Upper lobe of right lung (tissue), 1 donor: ENCODE measurements at places on chromosomes 7 and 10. TPM values are rescaled to one million over a fixed set of nuclear protein-coding genes. Genes with fewer than 3 reads are reported as not detected.

DNA sequence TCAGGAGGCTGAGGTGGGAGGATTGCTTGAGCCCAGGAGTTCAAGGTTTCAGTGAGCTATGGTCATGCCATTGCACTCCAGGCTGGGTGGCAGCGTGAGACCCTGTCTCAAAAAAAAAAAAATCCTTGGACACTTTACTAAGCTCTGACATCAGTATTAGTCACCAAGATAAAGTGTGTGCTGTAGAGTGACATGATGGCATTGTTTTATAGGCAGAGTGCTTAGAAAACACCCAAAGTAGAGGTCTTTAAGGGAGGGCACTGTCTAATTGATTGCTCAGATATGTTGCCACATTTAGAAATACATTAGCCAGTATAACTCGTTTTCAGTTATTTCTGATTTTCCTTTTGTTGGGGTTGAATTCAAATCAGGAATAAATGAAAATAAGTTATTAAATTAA, 235.9 kb downstream of the REEP3 start:
- DNase-seq: no peak
- no peaks in the 10 kb centered on the region for H3K36me3 ChIP-seq
- H3K4me1 ChIP-seq: no peaks in the 10 kb centered on the region
- H3K27ac ChIP-seq: no peak overlapping the region

DNA sequence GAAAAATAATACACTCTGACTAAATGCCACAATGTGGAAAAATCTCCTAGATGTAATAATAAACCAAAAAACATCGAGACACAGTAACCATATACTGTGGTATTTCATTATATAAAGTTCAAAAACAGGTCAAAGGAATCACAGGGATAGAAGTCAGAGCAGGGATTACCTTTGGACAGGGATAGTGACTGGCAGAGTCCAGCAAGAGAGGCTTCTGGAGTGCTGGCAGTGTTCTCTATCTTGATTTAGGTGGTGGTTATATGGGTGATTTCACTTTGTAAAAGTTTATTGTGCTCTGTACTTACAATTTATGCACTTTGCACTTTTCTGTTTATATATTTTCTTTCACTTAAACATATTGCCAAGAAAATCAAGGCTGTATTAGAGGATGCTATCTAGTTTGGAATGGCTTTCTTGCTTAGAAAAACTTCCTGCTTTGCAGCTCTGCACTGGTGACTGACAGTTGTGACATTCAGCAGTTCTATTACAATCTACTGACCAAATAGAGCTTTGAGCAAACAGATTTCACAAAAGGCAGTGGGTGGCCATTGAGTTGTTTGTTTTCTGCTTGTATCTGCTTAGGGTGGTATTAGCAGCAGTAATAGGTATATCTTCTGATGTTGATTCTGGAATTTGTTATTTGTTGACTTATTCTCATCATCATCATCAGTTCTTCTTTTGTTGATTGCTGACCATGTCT, 263.6 kb upstream of the LRGUK start:
- H3K4me1 ChIP-seq: peaks cover 6% of the 10 kb centered on the region
- H3K27me3 ChIP-seq: no peaks in the 10 kb centered on the region
- no peak overlapping the region for H3K27ac ChIP-seq
- H3K4me3 ChIP-seq: no peak overlapping the region

GRCh38 chr7:158469396-158470051, 118.1 kb downstream of the PTPRN2 start:
- H3K4me3 ChIP-seq: no peak overlapping the region
- no peak for DNase-seq
- H3K36me3 ChIP-seq: no peaks in the 10 kb centered on the region
- no peak overlapping the region for H3K27ac ChIP-seq

GRCh38 chr10:132397036-132397541, at the start of gene PWWP2B:
PWWP2B (plus strand) TSS chr10:132397200; CDS start chr10:132397227, 27 bp downstream.
- no peaks in the 10 kb centered on the region for H3K27me3 ChIP-seq
- peaks cover 47% of the 10 kb centered on the region for H3K4me1 ChIP-seq
- H3K27ac ChIP-seq: peak within 1 kb of the TSS; percentile 91
- peak within 1 kb of the TSS; percentile 72 for H3K4me3 ChIP-seq
- no peaks in the 10 kb centered on the region for H3K36me3 ChIP-seq
- DNase-seq: peak; percentile 87

BMPER gene
- total RNA-seq: 10.0 TPM

PTPRZ1 gene
- total RNA-seq: 3.6 TPM

DNA sequence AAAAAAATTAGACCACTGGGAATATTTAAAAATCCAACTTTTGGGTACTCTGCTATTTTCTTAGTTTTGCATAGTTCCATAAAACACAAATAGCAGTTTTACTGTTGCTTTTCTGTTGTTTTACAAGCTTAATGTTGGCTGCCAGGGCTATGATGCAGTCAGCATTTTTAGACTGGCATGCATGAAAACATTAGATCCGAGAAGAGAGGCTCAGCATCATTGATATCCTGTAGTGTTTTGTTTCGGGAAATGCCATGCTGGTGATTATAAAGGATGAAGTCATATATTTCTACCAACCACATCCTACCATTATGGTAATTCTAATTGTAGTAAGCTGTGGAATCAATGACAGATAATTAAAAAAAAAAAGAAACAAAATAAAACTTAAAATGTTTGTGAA, 104.6 kb downstream of the MBL2 start:
- no peak overlapping the region for H3K4me3 ChIP-seq
- no peak overlapping the region for H3K27ac ChIP-seq
- no peaks in the 10 kb centered on the region for H3K27me3 ChIP-seq
- no peaks in the 10 kb centered on the region for H3K36me3 ChIP-seq
- no peaks in the 10 kb centered on the region for H3K4me1 ChIP-seq

AGR3 gene
- 37.2 TPM for total RNA-seq

GRCh38 chr10:14468023-14468441, 137.3 kb upstream of the FRMD4A start:
- DNase-seq: no peak
- no peak overlapping the region for H3K4me3 ChIP-seq
- no peaks in the 10 kb centered on the region for H3K36me3 ChIP-seq
- H3K4me1 ChIP-seq: no peaks in the 10 kb centered on the region
- no peak overlapping the region for H3K27ac ChIP-seq

ACTR3C gene
- total RNA-seq: 20.1 TPM

SERPINE1 gene
- 13.7 TPM for total RNA-seq

ITIH2 gene
- 1.3 TPM for total RNA-seq

DNA sequence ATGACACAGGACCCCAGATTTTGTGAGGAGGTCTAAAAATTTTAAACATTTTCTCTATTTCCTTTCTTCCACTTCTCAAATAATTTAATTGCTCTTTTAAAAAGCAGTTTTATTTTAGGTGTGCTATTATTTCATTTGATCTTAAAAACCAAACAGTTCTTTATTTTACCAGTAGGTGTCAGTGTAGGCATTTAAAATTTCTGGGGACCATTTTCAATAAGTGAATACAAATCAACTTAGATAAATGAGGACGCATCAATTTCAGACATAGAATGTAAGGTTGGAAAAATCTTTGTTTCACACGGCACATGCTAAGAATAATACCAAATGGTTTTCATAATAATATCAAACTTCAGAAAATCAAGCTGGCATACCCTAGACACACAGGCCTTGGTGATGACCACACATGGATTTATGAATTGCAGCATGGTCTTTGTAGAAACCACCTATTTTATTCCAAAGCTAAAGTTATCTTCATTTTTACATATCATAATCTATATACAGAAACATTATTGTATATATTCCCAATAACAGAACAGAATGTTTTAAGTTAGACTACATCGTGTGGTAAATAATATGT, 127.6 kb upstream of the SLC26A5 start:
- peaks cover 16% of the 10 kb centered on the region for H3K27me3 ChIP-seq
- H3K27ac ChIP-seq: no peak overlapping the region
- H3K36me3 ChIP-seq: no peaks in the 10 kb centered on the region
- no peak overlapping the region for H3K4me3 ChIP-seq

DNA sequence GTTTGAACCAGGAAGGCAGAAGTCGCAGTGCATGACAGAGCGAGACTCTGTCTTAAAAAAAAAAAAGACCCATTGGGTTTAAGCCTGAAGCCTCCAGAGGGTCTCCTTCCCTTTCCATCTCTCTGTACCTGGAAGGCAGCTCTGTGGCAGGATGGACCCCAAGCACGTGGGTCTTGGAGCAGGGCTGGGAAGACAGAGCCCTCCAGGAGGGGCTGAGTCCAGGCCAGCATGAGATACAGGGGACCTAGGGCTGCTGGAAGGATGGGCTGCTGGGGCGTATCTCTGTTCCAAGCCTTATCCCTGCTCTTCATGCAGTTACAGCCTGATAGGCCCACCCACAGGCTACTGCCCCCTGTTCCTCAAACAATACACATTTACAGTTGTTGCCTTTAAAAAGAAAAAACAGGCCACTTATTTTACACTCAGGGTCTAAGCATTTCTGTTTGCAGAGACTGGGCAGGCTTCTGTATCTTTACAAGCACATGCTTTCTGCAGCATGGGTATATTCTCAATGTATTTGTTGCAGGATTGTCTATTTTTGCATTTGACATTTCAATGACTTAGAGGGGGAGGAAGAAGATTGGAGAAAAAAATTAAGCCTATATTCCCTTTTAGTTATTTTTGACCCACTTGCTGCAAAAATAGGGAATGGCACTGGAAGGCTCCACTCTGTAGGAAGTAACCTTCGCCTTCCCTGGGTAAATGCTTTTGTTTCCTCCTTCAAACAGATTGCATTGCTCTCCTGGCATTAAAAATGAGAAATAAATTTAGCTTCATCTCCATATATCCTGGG, 60.1 kb downstream of the FAM171A1 start:
- H3K27me3 ChIP-seq: no peaks in the 10 kb centered on the region
- peaks cover 19% of the 10 kb centered on the region for H3K4me1 ChIP-seq
- no peak overlapping the region for H3K4me3 ChIP-seq
- H3K36me3 ChIP-seq: no peaks in the 10 kb centered on the region

- no peaks in the 10 kb centered on the region for H3K27me3 ChIP-seq
- H3K4me1 ChIP-seq: no peaks in the 10 kb centered on the region
- H3K27ac ChIP-seq: no peak overlapping the region
- DNase-seq: no peak
- H3K4me3 ChIP-seq: no peak overlapping the region
- H3K36me3 ChIP-seq: peaks cover 84% of the 10 kb centered on the region
Measured at GRCh38 chr7:92121681-92122080, 12.6 kb downstream of the CYP51A1 start.

LRRC18 gene
- 0.96 TPM for total RNA-seq

ELFN1 gene
- 4.3 TPM for total RNA-seq

DNA sequence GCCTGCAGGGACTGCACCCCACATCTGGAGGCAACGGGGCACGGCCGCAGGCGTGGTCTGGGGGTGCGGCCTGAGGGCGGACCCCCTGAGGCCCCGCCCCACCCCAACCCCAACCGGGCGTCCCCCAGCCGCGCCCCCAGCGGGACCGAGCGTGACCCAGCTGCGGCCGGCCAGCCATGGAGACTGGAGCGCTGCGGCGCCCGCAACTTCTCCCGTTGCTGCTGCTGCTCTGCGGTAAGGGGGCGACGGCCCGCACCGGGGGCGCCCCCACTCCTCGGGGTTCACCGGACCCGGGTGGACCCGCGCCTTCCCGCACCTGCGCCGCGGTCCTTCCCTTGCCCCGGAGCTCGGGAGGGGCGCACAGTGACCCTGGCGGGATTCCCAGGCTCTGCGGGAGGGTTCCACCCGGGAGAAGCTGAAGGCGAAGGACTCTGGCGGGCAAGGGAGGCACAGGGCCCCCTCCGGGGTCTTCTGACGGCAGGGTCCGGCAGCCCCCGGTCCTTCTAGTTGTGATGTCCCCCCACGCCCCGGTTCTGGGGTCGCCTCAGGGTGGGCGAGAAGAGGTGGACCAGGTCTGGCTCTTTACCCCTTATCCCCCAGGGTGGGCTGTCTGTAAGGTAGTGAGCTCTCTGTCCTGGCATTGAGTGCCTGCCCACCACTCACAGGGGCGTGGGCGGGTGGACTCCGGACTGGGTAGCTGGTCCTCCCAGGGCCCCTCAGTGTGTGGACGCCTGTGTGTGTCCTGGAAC, at the start of gene RAMP3:
TSS of gene RAMP3 (plus strand) at position 139 of the 749 bp plus-strand sequence. CDS start at position 177, 38 bp downstream.
- DNase-seq: peak; percentile 61
- no peaks in the 10 kb centered on the region for H3K36me3 ChIP-seq
- H3K4me3 ChIP-seq: peak within 1 kb of the TSS; percentile 52
- no peaks in the 10 kb centered on the region for H3K4me1 ChIP-seq

UMAD1 gene
- total RNA-seq: 18.0 TPM

DNA sequence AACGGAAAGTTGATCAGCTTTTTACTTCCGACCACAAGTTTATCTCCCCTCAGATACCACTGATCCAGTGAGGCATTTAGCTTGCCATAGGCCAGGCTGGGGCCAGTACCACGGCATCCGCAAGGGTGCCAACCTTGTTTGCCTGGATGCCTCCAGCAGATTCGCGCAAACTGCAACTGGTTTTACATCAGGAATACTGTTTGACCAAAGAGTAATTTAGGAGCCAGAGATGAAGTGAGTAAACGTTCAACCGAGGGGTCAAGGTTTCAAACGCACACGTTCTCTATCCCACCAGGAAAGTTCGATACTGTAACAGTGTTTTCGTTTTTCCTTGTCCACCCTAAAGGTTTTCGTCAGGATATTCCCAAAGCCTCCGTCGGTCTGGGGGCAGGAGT, 266 bp upstream of the MDFIC start:
- peak overlapping the region; percentile 92 for H3K27ac ChIP-seq
- no peaks in the 10 kb centered on the region for H3K27me3 ChIP-seq
- no peaks in the 10 kb centered on the region for H3K36me3 ChIP-seq

GRCh38 chr10:123274306-123275135, 120.3 kb downstream of the BUB3 start:
- H3K27me3 ChIP-seq: no peaks in the 10 kb centered on the region
- H3K4me3 ChIP-seq: peak overlapping the region; percentile 32
- no peak overlapping the region for H3K27ac ChIP-seq
- DNase-seq: no peak
